ENCODE measurements at places on chromosomes 2 and 18.

GRCh38 chr2:55049821-55050099 lies 491 bp downstream of the RTN4 start:
- DNase-seq: no peak

- DNase-seq: no peak
Observed at GRCh38 chr2:156563994-156564753, 128.0 kb downstream of the GPD2 start.

DNA sequence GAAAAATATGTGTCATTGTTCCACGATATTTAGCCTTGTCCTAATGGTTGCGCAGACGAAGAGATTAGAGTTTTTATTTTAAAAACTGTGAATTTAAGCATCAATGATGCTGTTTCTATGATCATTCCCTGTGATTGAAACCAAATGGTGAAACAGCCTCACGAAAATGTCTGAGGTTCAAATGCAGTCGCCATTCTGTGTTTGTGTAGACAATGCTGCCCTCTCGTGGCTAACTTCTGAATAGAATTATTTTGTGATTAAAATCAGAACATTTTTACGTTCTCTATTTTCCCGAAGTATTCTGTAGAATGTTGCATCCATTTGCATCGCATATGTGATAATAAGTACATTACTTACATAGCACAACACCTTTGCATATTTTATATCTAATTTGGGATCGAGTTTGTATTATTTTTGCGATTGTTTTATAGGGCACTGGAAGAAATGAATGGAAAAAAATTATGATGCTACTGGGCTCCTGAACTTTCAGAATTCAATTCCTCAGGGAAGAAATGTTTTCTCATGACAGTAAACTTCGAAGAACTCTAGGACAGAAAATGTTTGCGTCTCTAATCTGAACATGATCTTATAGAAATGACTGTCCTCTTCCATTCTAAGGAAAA lies 54.8 kb upstream of the CREB1 start:
- DNase-seq: peak; percentile 37

- no peak for DNase-seq
Observed at GRCh38 chr2:135055182-135055786, 3.2 kb downstream of the RAB3GAP1 start.

DNA sequence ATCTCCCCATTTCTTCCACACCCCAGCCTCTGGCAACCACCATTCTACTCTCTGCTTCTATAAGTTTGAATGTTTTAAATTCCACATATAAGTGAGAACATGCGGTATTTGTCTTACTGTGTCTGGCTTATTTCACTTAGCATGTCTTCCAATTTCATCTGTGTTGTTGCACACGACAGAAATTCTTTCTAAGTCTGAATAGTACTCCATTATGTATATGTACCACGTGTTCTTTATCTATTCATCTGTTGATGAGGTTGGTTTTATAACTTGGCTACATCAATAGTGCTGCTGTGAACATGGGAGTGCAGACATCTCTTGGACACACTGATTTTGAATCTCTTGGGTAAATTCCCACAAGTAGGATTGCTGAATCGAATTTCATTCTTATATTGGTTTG lies 31.8 kb upstream of the MTX2 start:
- DNase-seq: no peak

DNA sequence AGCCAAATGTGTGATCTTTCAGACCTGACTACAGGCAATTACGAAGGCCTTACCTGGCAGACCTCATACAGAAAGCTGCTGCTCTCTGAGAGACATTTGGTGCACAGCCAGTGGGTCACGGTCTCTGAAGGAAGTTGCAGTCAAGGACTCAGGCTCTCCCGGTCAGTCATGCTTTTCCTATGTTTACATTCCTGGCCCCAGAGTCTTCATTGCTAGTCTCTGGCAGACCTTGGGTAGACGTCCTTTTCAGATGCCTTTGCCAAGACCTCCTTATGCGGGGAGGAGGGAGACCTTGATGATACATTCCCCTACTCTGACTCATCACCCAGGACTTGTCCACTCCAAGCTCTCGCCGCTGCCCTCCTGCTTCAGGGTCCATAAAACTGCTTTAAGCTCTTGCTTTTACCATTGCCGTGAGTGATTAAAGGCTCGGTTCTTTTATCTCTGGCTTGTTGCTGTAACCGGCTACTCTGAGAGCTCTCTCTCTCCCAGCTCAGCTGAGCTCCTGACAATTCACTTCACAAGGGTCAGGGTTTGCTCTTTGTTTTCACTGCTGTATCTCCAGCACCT lies 62.0 kb upstream of the SLC35F5 start:
- DNase-seq: no peak
